ENCODE measurements at places on chromosomes 7 and 10. TPM values are rescaled to one million over a fixed set of nuclear protein-coding genes. Genes with fewer than 3 reads are reported as not detected.

The CYP2E1 gene
- 2.4 TPM for total RNA-seq

The CPA2 gene
- total RNA-seq, result not detected

The SEMA3A gene
- not detected for total RNA-seq

The SLC26A5 gene
- total RNA-seq, result not detected

The GSAP gene
- 0.55 TPM for total RNA-seq

The TMEM176A gene
- total RNA-seq, result not detected

The AMPH gene
- total RNA-seq, result not detected

The EPDR1 gene
- not detected for total RNA-seq

The TCAF2 gene
- total RNA-seq, result 0.27 TPM
